DMS 273 treated with DMSO at 0.1 percent for 48 hours (cell line): ENCODE measurements at places on chromosomes 5 and 9.

- DNase-seq: no peak
These were observed 381.1 kb upstream of the CDH10 start for GRCh38 chr5:25025831-25026230.

GRCh38 chr9:137183980-137184595, 4.3 kb downstream of the ANAPC2 start:
- no peak for DNase-seq

GRCh38 chr9:108568093-108568492, 287.7 kb downstream of the ACTL7B start:
- no peak for DNase-seq

GRCh38 chr5:78602400-78602799, 46.2 kb downstream of the LHFPL2 start:
- no peak for DNase-seq

DNA sequence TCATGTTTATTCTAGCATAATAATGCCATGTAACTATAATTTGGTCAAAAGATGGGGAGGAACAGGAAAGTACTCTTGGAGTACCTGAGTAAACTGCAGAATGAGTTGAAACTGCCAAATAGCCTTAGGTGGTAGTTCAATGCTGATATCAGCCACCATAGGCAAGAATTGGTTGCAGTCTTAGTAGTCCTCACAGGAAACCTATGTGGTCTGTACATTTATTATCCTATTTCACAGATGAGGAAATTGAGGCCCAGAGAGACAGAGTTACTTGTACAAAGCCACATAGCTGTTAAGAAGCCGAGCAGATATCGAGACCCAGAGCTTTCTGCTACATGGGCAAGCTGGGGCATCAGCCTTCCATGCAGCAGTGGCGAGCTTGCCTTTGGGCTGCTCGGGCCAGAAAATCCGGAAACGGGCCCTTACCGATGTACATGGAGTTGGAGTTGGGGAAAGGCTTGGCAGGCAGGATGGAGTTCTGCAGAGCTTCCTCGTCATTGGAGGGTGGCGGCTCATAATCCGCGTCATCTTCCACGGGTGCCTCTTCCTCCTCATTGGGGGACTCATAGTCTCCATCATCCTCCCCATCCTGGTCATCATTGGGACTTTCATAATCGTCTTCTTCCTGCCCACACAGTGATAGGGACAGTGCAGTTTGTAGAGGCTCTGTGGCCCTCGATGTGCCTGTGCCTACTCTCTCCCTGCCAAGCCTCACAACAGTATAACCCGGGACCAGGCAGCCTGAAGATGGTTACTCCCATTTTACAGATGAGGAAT, 27.1 kb downstream of the LCP2 start:
- DNase-seq: no peak

DNA sequence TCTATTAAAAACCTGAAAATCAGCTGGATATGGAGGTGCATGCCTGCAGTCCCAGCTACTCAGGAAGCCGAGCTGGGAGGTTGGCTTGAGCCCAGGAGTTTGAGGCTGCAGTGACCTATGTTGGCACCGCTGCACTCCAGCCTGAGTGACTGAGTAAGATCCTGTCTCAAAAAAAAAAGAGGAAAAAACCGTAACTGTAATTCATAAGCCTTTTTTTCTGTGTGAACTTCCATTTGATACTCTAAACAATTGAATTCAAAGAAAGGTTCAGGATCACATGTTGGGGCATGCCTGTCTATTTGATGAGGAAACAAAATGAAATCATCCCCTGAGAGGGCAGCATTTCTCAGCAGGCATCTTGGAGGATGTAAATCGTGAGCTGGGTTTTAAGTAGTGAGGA, 38.8 kb downstream of the ITGA2 start:
- no peak for DNase-seq

DNA sequence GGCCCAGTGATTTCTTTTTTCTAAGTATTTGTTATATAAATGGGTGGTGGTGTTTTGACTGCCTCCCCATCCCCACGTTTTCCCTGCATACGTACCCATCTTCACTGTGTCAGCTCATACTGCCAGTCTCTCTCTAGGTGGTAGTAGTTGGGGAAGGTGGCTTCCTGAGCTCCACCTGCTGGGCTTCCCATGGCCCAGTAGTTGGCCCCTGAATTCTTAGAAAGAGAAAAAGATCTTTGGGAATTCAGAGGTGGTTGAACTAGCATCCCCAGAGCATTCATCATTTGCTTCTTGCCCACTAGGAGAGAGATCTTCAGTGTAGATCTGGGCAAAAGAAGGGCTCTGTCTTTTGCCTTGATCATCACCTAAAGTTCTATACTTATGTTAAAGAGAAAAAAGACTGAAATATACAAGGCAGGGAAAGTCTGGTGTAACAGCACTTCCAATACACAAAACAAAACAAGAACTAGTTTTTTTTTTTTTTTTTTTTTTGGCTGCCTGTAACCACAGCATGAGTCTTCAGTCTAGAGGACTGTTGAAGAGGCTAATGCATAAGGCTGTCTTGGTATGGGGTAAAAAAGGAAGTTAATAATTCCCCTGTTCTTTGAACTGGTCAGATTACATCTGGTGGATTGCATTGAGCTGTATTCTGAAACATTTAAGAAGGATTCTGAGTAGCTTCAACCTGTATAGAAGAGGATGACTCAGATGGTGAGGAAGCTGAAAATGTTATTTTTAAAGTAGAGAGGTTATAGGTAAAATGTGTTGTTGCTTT, 128.7 kb downstream of the ATG10 start:
- DNase-seq: no peak

GRCh38 chr9:95989297-95989696, 113.8 kb downstream of the ERCC6L2 start:
- no peak for DNase-seq

DNA sequence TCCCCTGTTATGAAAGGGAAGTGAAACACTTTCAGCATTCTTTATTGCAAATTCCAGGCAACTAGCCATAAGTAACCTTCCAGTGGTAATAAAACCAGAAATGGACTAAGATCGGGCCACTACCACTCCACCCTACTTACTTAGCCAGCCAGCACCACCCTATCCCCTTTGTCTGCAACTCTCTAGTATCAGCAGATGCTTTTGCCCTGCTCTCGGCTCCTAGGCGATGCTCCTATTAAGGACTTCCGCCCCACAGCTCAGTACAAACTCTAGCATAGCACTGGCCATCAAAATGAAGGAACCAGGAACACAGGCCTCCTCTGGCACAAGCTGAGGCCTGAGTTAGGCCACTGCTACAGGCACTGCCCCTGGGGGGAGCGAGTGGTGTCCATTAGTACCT, 81.2 kb downstream of the GLDC start:
- no peak for DNase-seq

- no peak for DNase-seq
These were observed 721.0 kb upstream of the WWC1 start for GRCh38 chr5:167570431-167570830.

DNA sequence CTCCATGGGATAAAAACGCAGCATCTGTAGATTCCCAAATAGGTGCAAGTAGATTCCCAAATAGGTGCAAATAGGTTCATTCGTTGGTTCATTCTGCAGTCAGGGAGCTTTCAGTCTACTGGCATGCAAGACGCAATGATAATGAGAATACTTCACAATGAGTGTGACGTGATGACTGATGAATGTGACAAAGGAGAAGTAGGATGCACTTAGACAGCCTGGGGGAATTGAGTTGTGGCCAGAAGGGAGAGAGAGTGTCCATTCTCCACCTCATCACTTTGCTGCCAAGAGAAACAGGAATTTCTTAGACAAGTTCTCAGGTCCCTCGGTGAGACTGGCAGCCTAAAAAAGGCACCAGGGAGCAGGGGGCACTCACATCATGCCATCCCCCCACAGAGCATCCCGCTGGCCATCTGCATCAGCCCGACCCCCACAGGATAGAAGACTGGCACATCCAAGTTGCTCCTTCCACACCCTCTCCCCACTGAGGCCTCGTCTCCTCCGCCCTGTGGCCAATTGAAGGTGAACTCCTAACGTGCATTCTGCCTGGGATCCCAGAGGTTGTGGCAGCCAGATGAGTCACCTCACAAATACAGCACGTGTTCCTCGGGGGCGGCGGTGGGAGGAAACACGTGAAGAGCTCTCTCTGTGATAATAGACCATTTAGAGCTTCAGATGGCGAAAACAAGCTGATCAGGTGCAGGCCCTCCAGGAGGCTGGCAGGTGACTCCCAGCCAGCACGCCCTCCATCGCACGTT, 19.9 kb upstream of the KCNIP1 start:
- no peak for DNase-seq

DNA sequence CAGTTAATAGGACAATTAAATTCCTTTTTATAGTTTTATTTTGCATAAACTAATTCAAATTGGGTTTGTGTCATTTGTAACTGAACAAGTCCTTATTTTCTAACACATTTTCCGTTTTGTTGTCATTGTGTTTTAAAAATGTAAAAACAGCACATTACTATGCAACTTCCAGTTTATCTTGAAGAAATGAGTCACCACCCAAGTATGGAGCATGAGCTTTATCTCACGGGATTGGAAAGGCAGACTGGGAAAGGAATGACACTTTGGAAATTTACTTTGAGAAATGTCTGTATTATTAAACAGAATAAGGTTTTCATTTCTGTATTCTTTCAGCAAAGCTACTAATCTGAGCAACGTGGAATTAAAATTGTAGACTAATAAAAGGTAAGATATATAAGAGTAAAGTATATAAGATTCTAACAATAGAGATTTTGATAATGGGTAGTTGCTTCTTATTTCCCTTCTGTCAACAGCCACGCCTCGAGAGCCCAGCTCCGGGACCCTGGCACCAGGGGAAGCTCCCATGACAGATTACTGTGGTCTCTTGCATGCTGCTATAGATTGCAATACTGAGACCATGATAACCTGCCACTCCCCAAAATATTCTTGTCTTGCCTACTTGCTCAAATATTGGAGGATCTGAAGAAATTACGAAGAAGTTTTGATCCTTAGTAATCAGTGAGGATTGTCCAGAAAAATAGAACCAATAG, 433.1 kb downstream of the CHSY3 start:
- no peak for DNase-seq

- DNase-seq: no peak
These were observed 78.2 kb upstream of the RAPGEF1 start for GRCh38 chr9:131818089-131818488.

DNA sequence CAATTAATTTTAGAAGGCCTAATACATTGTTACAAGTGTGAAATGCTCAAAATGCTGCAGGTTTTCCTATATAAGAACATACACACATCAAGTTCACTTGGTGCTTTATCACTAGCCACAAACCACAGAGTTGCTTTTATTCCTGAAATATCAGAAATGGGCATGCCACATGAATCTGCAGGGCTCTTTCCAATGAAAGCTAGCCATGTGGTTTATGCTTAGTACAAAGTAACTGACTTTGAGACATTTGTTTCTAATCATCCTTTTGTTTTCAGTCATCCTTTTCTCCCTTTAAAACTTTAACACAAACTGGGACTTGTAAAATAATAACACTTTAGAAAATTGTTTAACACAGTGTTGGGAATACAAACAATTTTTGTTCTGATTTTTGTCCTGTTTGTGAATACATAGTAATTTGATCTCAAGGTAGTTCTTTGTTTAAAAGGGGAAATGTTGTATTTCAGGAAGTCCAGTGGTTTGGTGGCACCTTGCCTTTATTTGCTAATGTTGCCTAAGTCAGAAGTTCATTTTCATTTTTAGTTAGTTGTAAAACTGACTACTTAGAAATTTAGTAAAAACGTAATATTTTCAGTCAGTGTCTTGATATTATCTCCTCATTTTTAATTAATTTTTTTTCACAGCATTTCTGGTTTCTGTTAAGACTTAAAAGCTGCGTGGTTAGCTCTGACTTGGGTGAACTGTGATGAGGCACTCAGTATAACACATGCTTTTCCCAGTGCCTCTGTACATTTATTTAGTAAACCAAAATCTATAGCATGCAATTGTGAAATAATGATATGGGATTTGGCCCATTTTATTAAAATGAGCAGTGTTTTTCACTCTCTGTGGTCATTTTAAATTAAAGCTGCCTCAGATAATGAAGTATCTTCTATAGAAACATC, 18.6 kb downstream of the PRDM6 start:
- no peak for DNase-seq

DNA sequence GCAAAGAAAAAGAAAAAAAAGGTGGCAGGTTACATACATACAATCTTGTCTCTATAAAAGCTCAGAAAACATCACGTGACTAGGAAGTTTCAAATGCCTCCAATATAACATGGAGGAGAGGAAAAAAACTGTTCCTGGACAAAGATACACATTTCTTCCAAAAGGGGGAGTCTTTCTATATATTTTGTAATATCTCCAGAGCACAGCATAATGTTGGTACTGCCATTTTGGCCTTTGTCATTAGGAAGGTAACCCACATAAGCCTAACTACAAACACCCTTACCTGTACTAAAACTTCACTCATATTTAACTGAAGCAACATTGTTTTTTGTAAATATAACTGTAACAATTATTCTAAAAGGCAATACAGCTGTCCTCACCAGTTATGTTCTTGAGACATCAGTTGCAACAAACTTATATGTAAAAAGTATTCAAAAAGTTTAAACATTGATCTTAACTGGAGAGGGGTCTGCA, 1.2 kb upstream of the BTF3 start:
- DNase-seq: peak; percentile 92

GRCh38 chr5:170571875-170572852, 68.3 kb downstream of the KCNIP1 start:
- DNase-seq: no peak

DNA sequence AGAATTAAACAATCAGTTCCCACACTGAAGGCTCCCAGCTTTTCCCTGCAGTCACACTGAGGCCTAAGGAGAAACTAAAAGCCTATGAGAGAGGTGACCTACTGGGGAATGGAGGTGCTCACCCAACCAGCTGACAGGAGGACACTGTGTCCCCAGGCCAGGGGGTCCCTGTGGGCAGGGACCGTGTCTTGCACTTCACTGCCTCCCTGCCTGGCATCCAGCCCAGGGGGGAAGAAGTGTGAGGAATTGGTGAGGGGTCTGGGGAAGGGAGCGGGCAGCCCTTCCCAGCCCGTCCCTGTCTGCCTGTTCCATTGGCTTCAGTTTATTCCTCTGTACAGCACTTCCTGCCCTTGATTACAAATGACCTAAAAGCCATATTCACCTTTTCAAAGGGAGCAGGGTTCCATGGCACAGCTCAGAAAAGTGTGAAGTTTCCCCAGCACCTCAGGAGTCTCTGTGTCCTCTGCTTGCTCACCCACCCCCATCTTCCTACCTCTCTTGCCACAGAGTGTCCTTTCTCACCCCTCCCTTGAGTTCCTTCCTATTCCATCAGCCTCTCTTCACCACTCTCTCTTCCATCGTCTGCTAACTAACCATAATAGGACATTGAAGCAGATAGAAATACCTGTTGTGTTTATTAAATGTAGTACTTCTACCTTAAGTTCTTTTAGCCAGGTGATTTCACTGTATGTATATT, 12.9 kb downstream of the OTULINL start:
- DNase-seq: no peak

GRCh38 chr9:16221822-16222547, 648.5 kb downstream of the BNC2 start:
- no peak for DNase-seq

DNA sequence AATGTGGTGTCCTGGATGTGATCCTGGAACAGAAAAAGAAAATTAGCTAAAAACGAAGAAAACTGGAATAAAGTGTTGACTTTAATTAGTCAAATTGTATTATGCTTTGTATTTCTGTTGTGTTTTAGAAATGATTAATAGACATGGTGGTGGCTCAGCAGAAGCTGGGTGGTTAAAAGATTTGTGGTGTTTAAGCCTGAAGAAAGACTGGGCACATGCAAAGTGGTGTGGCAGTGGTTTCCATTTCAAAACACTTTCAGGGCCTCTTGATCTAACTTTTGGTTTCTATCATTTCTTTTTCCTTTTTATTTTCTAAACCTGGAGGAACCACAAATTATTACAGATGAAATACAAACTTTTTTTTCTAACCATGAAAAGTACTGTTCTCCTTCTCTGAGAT, 44.1 kb downstream of the ADGRV1 start:
- no peak for DNase-seq
